ENCODE measurements at places on chromosomes 7 and 10.

DNA sequence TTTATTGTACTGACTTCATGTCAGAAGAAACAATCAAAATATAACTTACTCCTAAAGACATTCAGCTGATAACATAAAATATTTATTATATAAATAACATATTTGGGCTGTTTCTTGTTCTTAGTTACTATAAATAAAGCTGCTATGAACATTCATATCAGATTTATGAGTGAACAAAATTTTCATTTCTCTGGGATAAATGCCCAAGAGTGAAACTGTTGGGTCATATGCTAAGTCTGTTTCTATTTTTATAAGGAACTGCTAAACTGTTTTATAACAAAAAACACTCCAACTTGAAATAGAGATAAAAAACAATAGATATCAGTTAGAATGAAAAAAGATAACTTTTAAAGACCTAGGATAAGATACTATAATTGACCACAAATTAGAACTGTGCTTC lies 26.5 kb upstream of the CC2D2B start:
- DNase-seq: no peak

GRCh38 chr10:21523557-21524008 lies 1.9 kb downstream of the SKIDA1 start:
- DNase-seq: no peak

DNA sequence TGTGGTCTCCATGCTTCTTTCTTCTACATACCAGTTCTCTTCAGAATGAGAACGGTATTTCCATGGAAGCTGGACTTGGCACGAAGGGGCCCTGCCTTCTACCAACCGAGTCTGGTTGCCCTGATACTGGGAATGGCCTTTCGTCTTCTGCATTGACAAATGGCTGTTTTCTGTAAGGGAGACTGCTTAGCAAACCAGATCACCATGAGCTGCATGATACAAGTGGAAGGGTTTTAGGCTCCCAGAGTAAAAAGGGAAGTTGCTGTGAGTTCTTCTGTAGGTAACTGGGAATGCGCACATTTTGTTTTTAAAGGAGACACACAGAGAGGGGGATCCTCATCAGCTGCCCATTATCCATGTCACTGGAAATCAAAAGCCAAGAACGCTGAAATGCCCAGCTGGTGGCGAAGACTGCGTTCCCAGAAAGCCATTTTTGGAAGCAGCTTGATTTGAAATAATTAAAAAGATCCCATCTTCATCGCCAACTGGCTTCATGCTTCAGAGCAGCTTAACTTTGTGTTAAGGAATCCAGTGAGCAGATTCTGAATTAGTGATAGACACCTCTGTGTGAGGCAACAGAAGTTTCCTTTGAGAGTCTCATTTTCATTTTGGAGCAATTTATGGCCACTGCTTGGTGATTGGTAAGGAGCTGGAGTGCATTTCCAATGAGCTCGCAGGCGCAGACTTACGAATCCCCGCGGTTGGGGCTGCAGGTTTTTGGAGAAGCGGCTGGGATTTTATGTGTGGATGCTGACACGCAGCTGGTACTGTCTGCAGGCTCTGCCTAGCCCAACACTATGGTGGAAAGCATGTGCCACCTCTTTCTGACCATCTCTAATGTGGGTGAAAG lies 672.7 kb upstream of the FOXK1 start:
- no peak for DNase-seq

DNA sequence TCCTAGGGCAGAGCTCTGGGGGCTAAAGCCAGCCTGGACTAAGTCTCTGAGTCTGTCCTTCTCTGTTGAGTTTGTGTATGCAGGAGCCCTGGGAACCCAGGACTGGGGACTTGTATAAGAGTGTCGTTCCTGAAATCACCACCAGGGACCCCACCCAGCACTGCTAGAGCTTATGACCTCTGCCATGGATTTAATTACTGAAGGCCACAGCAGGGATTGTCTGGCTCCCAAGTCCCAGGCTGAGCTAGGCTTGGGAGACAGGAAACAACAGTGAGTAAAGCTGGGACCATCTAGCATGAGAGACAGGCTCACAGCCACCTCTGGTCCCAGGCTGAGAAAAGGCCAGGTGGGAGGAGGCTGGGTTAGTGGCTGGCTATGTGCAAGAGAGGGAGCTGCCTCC lies 1.4 kb upstream of the TSPAN15 start:
- DNase-seq: peak; percentile 82

DNA sequence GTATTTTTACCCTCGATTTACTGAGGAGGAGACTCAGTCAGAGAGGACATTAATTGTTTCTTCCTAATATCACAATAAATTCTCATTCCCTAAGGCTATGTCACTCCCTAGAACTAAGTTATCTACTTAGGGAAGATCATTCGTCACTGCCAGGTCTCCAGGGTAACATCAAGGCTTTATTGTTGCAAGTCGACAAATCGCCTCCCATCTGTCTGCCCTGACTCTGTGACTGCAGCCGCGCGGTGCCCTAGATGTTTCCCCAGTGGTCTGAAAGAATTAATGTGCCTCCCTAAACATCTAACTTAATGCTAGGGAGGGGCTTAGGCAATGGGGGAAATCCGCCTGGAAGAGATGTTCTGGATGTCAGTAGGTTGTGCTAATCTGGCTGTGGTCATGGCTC lies 558.8 kb upstream of the C7orf33 start:
- no peak for DNase-seq

DNA sequence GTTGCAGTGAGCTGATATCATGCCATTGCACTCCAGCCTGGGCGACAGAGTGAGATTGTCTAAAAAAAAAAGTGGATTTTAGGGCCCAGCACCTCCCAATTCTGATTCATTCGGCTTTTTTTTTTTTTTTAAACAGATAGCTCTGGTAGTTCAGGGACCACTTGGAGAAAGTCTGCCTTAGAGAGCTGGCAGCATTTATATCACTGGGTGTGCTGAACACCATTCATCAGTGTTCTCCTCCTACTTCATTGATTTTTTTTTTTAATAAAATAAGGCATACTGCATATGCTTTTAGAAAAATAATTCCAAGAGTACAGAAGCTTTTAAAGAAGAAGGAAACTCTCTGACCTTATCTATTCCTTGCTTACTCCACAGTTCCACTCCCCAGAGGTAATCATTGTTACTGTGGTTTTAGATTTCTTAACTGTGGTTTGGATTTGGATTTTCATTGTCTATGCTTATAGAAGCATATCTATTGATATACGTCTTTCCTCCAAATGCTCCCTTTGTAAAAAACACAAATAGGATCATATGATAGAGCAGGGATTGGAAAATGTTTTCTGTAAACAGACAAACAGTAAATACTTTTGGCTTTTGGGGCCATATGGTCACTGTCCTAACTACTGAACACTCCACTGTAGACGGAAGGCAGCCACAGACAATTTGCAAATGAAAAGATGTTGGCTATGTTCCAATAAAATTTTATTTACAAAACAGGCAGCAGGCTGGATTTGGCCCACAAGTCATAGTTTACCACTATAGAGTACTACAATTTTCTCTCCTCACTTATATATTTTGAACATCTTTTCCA lies 21.1 kb upstream of the SAR1A start:
- DNase-seq: no peak

DNA sequence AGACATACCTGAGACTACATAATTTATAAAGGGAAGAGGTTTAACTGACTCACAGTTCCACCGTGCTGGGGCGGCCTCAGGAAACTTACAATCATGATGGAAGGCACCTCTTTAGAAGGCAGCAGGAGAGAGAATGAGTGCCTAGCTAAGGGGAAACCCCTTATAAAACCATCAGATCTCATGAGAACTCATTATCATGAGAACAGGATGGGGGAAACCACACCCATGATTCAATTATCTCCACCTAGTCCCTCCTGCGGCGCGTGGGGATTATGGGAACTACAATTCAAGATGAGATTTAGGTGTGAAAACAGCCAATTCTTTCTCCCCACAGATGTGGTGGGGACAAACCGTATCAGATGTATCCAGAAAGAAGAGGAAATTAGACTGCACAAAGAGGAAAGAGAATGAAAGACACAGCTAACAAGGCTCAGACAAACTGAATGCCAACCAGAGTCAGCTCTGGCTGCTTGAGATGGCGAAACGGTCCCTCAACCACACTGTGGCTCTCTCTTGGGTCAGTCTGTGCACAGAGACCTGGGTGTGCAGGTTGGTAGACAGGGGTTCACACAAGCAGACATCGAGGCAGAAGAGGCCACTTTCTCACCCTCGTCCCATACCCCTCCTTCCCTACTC lies 375.6 kb downstream of the SFMBT2 start:
- no peak for DNase-seq

- DNase-seq: no peak
These were observed 879 bp downstream of the NUDT5 start for GRCh38 chr10:12194752-12195271.
